ENCODE measurements at places on chromosomes 4 and X.

- no peak for DNase-seq
Measured at GRCh38 chr4:74375824-74376426, 11.0 kb downstream of the EREG start.

- no peak for DNase-seq
Measured at GRCh38 chr4:71020611-71021010, 27.2 kb downstream of the DCK start.

DNA sequence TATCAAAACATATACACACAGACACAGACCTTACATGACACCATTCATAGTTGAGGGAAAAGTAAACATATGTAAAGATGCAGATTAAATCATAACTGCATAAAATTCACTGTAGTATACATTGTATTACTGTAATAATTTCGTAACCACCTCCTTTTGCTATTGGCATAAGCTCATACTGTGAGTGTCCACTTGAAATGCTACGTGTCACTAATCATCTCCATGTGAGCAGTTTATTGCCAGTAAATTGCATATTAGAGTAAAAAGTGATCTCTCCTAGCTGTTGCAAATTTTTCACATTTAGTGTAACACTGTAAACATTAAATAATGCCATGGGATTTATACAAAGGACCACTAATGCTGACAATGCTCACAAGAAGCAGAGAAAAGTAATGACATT, 256.7 kb upstream of the GNPDA2 start:
- DNase-seq = no peak

GRCh38 chr4:187124331-187124730, 400.7 kb upstream of the FAT1 start:
- DNase-seq = no peak

GRCh38 chrX:25019707-25020390, 4.1 kb upstream of the ARX start:
- DNase-seq = no peak

DNA sequence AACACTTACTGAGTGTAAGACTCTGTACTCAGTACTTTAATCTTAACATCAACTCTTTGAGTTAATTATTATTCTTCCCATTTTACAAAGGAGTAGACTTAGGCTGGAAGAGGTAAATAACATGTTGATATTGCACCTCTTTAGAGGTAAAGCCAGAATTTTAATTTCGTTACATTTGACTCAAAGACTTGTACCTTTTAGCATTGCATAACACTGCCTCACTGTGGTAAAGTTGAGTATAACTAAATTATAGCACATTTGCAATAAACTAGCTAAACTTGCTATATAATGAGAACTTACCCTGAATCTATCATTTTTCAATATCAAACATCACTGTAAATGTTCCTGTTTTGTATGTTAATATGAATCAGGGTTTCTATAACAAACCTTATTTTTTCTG, 218.5 kb downstream of the PRR32 start:
- DNase-seq = no peak

DNA sequence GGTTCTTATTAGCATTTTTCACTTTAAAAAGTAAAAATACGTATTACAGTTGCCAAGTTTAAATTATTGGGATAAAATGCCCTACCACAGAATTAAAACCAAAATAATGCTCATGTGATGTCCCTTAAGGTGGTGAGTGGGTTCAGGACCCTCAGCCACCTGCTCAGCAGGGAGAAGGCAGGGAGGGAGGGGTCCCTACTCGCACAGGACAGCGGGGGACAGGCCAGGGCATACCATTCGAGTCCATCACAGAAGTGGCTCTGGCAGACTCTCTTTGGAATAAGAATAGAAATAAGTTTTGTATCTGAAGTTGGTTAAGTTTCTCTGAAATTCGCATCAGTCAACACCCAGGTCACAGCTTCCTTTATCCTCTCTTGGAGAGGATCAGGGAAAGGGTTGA, 37.7 kb downstream of the NOP14 start:
- no peak for DNase-seq

GRCh38 chr4:10080589-10081217, 35.9 kb downstream of the WDR1 start:
- DNase-seq = no peak

Measured in skeletal muscle cell (primary cell).